NCI-H526 treated with DMSO at 0.1 percent for 48 hours (cell line): ENCODE measurements at places on chromosomes 12 and 14.

DNA sequence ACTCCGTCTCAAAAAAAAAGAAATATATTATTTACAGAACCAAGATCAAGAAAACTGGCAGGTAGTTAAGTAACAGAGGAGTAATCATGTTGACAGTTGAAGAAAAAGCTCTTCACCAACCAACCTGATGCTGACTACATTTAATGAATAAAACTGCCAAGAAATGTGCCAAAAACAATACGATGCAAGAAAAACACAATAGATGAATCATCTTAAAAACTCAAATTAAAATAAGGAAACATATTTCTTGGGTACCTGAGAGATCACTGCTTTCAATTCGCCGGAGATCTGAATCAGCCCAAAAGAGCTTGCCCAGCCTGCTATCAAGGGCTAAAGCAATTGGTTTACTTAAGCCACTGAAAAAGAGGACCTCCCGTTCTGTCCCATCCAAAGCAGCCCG, 76.4 kb downstream of the BCL2L14 start:
- no peak for DNase-seq

GRCh38 chr12:79086541-79087296, 222.1 kb downstream of the SYT1 start:
- DNase-seq: no peak

- DNase-seq: peak; percentile 80
Measured at GRCh38 chr12:57240066-57240921, 10.7 kb downstream of the STAC3 start.

GRCh38 chr12:23253191-23253590, 628.2 kb downstream of the ETNK1 start:
- no peak for DNase-seq

- no peak for DNase-seq
Measured at GRCh38 chr12:121858662-121859572, at the start of gene HPD. TSS of gene HPD (minus strand) at chr12:121858859. CDS start at chr12:121858823, 36 bp downstream.

GRCh38 chr12:52151837-52152783, 39.7 kb downstream of the KRT80 start:
- DNase-seq: peak; percentile 10

GRCh38 chr12:28051516-28052354, 79.2 kb upstream of the PTHLH start:
- DNase-seq: no peak

DNA sequence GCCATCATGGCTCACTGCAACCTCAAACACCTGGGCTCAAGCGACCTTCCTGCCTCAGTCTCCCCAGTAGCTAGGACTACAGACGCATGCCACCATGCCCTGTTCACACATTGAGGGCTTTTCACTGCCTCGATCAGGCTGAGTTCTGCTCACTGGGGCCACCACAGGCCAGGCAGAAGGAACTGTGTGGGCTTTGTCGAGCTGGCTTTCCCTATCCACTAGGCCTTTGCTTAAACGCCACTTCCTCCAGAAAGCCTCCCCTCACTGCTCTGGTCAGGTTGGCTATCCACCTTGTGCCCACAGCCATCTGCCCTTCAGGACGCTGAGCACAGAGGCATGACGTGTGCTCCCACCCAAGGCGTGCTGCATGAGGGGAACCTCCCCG, 45.2 kb downstream of the MLXIP start:
- no peak for DNase-seq

GRCh38 chr14:105387530-105387922, 10.8 kb upstream of the TEX22 start:
- no peak for DNase-seq

DNA sequence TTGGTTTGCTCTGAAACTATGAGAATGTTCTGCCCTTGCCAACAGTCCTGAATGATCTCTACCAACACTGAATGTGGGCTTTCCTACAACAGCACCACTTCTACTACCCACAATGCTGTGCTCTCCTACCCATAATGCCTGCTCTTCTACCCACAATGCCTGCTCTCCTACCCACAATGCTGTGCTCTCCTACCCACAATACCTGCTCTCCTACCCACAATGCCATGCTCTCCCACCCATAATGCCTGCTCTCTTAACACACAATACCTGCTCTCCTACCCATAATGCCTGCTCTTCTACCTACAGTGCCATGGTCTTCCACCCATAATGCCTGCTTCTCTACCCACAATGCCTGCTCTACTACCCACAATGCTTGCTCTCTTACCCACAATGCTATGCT, 92.3 kb downstream of the KCNK13 start:
- DNase-seq: no peak

- DNase-seq: no peak
Measured at GRCh38 chr14:89268514-89268913, 148.5 kb downstream of the FOXN3 start.

- DNase-seq: no peak
Measured at GRCh38 chr14:53786045-53786444, 170.6 kb downstream of the BMP4 start.
